ENCODE measurements at places on chromosomes 5 and 9. TPM values are rescaled to one million over a fixed set of nuclear protein-coding genes. Genes with fewer than 3 reads are reported as not detected.

DNA sequence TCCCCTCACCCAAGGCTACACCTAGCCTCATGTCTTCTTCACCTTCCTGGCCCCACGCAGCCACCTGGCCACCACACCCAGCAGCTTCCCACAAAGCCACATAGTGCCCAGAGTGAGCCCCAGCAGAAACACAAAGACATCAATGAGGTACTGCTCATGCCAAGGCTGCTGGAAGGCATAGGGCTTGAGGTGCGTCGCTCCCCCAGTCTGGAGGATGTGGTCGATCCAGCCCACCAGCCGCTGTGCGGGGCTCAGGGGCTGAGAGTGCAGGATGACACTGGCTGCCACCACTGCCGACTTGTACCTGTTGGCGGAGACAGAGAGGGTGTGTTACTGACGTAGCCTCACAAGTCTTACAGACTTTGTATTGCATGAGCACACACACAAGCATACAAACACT, 15.8 kb upstream of the CAPSL start:
- no peak for DNase-seq

DNA sequence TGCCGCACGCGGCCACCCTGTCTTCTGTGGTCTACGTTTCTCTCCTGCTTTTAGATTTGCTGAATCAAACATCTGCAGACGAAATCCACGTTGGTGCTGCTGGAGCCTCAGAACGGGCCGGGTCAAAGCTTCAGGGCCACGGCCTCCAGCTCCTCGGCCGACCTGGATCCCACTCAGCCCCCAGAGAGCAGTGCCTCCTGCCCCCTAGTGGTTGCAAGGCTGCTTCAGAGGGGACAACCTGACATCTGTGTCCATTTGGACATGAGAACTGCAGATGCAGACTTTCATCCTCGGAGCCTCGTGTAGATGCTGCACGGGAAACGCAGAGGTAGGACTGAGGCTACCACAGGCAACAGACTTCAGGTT, 23.0 kb upstream of the SLC6A3 start:
- peak; percentile 64 for DNase-seq

DNA sequence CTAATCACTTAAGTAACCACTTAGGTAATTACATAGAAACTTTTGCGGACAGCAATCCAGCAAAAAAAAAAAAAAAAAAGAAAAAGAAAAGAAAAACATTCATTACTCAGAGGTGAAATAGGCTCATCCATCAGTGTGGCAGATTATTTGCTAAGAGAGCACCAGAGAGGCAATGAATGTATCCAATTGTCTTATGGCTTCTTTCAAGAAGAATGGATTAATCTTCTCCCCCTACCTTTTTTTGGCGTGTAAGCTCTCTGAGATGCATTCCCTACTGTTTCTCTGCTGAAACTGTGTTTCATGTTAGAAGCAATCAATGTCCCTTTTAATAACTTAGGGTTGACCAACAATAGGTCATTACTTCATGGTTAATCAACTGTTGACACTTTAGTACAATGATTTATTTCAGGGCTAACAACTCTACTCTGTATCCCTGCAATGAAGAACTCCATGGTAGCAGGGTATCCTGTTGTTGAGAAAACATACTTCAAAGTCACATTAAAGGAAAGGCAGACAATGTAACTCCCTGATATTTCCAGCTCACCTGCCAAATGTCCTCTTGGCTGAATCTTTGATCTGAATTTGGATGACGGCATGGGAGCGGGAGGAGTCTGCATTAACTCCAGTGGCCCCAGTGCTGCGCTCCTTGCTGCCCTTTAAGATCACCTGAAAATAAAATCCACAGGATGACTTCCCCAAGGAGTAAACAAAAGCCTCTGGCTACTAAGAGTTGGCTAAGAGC, 57.6 kb downstream of the KIF24 start:
- peak; percentile 92 for DNase-seq

- no peak for DNase-seq
These were observed 11.6 kb downstream of the CEL start for GRCh38 chr9:133073086-133074014.

- no peak for DNase-seq
These were observed 10.0 kb upstream of the CAVIN4 start for GRCh38 chr9:100567856-100568255.

GRCh38 chr5:96961053-96961452, 25.2 kb downstream of the LNPEP start:
- no peak for DNase-seq

DNA sequence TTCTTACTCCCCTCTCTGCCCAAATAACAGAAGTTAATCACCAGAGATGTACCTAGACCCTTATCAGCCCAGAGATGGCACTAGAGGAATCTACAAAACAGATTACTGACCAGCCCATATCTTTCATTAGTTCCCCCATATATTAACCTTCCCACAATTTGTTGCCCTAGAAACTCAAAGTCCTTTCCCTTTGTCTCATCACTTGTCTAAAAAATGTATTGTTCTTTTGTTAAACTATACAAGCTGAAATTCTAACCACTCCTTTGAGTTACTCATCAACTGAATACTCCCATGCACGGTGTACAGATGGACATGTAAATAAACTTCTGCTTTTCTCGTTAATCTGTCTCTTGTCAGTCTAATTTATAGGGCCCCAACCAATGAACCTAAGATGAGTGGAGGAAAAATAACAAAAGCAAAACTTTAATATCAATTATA, 130.9 kb downstream of the CCDC192 start:
- no peak for DNase-seq

- no peak for DNase-seq
These were observed 8.2 kb downstream of the IL17B start for GRCh38 chr5:149370878-149371277.

DNA sequence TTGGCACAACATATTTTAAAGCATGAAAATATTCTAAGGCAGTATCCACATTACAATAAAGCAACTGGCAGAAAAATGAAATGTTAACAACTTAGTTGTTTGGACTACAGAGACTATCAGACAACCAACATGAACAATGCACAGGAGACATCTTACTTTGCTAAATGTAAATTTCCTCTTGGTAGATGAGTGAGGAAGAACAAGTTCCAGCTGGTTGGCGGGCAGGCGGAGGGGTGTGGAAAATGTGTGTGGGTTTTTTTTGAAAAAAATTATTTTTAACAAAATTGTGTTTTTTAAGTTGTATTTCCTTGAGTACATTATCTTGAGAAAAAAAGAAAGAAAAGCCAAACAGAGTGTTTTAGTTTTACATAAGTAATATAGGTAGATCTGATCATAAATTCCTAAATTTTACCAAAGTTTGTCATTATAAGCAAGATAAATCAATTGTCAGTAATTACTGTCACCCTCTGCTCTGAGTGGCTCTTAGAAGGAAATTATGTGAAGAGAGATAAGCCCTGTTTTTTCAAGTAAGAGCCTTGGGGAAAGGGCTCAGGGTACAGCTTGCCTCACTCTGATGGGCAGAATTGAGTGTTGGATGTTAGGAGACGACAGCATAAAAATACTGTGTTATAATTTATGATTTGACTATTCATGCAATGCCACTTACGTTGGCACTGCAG, 42.5 kb downstream of the TMEM167A start:
- DNase-seq = no peak

- DNase-seq = no peak
These were observed 27.3 kb downstream of the SHB start for GRCh38 chr9:38041564-38042243.

GRCh38 chr5:78523314-78524193, 125.0 kb downstream of the LHFPL2 start:
- DNase-seq = no peak

DNA sequence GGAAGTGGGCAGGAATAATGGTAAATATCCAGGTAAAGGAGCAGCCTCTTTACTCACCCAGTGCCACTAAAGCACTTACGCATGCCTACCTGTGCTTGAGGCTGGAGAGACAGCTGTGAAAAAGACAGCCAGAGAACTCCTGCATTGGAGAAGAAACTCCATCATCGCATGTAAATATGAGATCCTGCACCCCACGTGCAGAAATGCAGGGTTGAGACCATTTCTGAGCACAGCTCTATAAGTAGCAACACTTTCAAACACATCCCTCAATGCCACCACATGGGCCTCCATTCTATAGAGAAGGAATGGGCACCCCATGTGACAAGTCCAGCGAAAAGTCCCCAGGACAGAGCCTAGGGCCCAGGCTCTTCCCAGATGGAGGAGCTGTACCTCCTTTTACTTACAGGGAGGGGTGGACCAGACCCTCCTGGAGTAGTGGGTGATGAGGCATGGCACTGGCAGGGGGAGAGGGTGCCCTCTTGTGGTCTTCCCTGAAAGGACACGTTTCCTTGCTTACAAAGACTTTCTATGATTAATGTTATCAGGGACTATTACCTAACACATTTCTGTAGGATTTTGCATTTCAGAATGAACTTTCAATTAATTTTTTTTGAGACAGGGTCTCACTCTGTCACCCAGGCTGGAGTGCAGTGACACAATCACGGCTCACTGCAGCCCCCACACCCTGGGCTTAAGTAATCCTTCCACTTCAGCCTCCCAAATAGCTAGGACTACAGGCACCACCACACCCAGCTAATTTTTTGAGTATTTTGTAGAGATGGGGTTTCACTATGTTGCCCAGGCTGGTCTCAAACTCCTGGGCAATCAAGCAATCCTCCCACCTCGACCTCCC, 55.3 kb upstream of the IL17B start:
- peak; percentile 74 for DNase-seq

DNA sequence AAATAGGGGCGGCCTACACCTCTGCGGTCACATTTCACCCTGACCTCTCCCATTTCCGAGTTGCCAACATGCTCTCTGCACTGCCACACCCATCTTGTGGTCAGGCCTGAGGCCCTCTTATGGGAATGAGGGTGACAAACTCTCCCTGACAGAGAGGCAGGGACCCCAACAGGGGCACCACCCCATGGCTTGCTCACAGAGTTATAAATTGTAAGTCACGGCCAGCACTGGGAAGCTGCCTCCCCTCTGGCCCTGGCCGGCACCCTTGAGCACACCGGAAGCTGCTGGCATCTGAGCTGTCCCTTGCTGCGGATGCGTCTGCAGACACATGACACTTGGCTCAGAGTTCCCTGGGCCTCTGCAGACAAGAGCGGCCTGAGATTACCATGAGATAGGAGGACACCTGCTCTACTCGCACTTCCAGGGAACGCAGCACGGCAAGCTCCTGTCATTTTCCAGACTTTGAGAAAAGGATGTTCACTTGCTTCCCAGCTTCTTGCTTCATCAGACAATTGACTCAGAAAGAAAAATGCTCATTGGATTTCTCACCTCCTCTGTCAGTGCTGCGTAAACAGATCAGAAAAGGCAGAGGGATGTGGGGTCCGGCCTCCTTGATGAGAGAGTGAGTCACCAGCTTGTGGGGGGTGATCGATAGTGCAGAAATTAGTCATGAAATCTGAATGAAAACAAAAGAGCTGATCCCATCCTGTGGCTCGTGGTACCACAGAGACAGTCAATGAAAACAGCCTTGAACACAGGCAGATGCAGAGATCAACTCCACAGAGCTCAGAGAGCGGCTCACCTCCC, 269.8 kb downstream of the SYK start:
- DNase-seq = no peak

- no peak for DNase-seq
These were observed 42.5 kb downstream of the STXBP1 start for GRCh38 chr9:127654619-127655018.

DNA sequence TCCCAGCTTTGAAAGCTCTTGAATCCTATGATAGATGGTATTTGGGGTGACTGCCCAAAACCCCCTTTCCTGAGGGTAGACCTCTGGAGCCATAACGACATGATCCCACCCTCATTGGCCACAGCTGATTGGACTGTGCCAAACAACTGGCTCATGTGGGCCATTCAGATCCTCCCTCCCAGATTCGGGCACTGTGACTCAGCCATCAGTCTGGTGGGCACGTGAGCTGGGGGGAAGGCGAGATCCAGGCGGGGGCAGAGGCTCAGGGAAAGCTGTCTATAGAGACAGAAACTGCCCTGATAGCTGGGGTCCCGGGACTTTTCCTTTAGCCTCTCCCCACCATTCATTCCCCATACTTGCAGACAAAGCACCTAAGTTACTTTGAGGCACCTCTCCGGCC, 15.1 kb upstream of the NCS1 start:
- no peak for DNase-seq

The DMRT3 gene
- not detected for total RNA-seq

The IFNA17 gene
- not detected for total RNA-seq

The UTP15 gene
- total RNA-seq = 16.4 TPM

The REEP2 gene
- 1.9 TPM for total RNA-seq

The SHISAL2B gene
- total RNA-seq = not detected

Measured in kidney (tissue), 22 donors.